ENCODE measurements at places on chromosomes 7 and 10. TPM values are rescaled to one million over a fixed set of nuclear protein-coding genes. Genes with fewer than 3 reads are reported as not detected.
A peak's percentile ranks its signal among the peaks of the same experiment; 100 is the strongest.

DNA sequence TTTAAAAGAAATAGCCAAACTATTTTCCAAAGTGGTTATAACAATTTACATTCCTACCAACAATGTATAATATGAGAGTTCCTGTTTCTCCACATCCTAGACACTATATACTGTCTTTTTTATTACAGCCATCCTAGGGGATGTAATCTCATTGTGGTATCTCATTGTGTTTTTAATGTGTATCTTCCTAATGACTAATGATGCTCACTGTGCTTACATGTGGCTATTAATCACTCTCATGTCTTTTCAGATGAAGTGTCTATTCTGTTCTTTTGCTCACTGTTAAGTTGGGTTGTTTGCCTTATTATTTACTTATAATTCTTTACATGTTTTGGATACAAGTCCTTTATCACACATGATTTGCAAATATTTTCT is 71.8 kb downstream of the ZNF438 start:
- no peak for DNase-seq

- DNase-seq, result no peak
These were observed 6.7 kb upstream of the SMNDC1 start for GRCh38 chr10:110311357-110311949.

GRCh38 chr7:120995654-120996053 is 7.1 kb downstream of the CPED1 start:
- DNase-seq, result no peak

GRCh38 chr7:153151766-153152165 is 392.2 kb downstream of the ACTR3B start:
- DNase-seq, result no peak

GRCh38 chr10:110793886-110794285 is 77.8 kb upstream of the PDCD4 start:
- DNase-seq, result no peak

- peak; percentile 58 for DNase-seq
These were observed 99.1 kb downstream of the GRID1 start for GRCh38 chr10:86267286-86268195.

DNA sequence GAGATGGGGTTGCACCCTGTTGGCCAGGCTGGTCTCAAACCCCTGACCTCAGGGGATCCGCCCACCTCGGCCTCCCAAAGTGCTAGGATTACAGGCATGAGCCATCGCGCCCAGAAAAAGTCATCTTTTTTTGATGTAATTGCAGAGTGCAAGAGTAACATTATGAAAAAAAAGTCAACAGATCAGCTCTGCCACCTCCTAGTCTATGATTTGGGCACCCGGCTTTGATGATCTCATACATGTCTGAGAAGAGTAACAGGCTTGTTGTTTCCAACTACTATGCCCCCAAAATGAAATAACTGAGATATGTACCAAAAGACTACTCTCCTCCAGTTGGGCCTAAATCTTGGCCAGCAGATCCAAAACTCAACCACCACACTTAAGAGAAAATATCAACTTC is 40.8 kb downstream of the VOPP1 start:
- no peak for DNase-seq

GRCh38 chr7:46999866-47000265 is 582.0 kb downstream of the TNS3 start:
- DNase-seq, result no peak

DNA sequence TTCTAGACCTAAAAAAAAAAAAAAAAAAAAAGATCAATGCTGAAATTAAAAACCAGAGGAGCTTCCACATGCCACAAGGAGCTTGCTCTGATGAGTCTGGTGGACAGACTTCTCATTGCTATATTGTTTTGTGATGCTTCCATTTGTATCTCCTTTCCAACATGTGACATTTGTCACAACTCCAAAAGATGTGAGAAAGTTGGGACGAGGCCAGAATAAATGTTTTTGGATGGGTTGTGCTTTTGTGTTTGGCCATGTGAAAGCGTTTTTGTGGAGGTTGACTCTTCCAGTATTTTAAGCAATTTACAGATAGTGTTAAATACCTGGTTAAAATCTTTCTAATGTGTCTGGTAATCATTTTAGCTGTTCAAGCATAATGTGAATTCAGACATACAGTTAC is 280.1 kb downstream of the SKAP2 start:
- DNase-seq, result no peak

DNA sequence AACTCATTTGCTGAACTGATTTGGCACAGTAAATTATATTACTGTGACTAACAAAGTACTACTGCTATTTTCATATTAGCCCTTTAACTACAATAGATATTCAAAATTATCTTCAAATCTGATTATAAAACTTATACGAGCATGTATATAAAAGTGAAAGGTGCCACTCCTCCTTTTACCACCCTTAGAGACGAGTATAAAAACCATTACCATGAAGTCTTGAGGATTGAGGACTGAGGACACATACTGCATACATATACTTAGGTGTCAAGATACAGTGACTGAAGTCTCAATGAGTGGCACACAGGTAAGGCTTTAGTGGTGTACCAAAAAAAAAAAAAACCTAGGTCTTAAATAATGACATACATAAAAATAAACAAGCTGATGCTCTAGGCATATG is 98.6 kb downstream of the DNAJC1 start:
- no peak for DNase-seq

GRCh38 chr10:63093227-63093626 is 39.9 kb upstream of the NRBF2 start:
- DNase-seq, result no peak

DNA sequence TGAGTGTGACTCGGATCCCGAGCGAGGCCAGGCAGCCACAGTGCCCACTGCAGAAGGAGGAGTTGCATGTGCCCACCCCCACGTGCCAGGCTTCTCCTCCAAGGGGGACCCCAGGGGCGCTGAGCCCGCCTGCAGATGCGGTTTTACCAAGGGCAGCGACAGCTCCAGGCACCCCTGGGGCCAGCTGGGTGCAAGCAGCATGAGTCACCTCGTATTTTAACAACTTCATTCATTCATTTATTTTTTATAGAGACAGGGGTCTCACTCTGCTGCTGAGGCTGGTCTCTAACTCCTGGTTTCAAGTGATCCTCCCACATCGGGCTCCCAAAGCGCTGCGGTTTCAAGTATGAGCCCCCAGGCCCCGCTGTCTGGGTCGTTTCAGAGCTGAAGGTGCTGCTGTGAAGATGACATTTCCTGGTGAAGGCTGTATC is 1.3 kb upstream of the FOXL3 start:
- DNase-seq, result peak; percentile 73

- no peak for DNase-seq
These were observed 643.1 kb downstream of the INHBA start for GRCh38 chr7:41059796-41060195.

The KCNIP2 gene
- 2.3 TPM for total RNA-seq

The TMEM236 gene
- total RNA-seq, result 1.0 TPM

The BLOC1S2 gene
- total RNA-seq, result 23.6 TPM

The AEBP1 gene
- total RNA-seq, result 919 TPM
